A549 (cell line): ENCODE measurements at places on chromosomes 1 and 21. TPM values are rescaled to one million over a fixed set of nuclear protein-coding genes. Genes with fewer than 3 reads are reported as not detected.
A peak's percentile ranks its signal among the peaks of the same experiment; 100 is the strongest.

SV2A gene
- 0.07 to 0.13 TPM (median 0.08 TPM) in 3 replicates for polyA plus RNA-seq

LENEP gene
- polyA plus RNA-seq = not detected in 3 replicates

- DNase-seq = no peak
Measured at GRCh38 chr1:6441586-6441985, 17.0 kb downstream of the ESPN start.

DNA sequence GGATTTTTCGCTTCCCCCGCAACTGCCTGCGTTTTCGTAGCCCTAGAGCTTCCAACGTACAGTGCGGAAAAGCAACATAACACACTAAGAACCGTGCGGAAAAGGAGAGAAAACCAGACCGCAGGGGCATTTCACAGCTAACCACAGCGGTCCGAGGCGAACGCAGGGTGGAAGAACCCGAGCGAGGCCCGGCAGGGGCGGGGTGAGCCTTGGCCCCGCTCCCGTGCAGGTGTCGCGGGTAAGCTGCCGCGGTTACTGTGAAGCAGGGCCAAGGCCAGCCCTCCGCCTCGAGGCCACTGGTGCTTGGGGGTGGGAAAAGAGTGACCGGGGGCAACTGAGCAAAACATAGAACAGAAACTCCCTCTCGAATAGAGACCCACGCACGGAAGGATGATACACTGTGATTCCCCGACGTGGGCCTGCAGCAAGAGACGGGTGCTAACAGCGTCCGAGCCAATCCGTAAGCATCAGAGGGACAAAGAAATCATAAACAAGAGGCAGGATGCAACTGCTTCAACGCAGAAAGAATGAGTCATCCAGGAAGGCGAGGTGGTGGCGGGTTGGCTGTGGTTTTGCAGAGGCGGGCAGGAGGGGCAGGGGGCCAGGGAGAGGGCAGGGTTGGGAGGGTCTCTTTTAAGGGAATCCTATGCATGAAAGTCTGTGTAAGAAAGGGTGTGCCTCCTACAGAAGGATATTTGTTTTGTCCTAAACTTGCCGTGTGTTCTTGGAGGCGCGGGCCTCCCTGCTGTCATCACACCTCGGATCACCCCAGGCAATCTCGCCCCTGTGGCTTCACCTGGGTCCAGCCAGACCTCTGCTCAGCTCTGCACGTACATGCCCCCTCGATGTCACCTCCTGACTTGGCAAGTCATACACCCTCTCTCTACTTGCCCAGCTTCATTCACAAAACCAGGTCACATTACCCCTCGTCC lies 7.3 kb downstream of the GNG4 start:
- DNase-seq = no peak

GRCh38 chr1:212461916-212462660 lies 29.4 kb downstream of the NENF start:
- no peak for DNase-seq

- no peak for DNase-seq
Measured at GRCh38 chr21:17900281-17900989, 81.3 kb upstream of the C21orf91 start.

GRCh38 chr1:51898090-51898734 lies 19.7 kb upstream of the NRDC start:
- DNase-seq = peak; percentile 46

EFNA3 gene
- polyA plus RNA-seq = 2.0 to 3.2 TPM (median 2.7 TPM) in 3 replicates

DNA sequence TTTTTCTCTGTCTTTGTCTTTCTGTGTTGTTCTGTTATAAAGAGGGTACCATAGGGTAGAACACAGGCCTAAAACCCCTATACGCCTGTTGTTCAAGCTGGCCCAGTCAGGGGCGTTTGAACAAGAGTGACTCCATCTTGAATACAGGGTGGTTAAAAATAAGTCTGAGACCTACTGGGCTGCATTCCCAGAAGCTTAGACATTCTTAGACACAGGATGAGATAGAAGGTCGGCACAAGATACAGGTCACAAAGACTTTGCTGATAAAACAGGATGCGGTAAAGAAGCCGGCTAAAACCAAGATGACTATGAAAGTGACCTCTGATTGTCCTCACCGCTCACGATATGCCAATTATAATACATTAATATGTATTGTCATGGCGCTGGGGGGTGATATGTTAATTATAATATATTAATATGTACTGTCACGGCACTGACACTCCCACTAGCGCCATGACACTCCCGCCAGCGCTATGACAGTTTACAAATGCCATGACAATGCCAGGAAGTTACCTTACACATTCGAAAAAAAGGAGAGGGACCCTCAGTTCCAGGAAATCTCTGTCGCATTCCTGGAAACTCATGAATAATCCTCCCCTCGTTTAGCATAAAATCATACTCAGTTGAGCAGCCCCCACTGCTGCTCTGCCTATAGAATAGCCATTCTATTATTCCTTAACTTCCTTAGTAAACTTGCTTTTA lies 58.5 kb upstream of the KLHDC7A start:
- DNase-seq = no peak

AADACL4 gene
- polyA plus RNA-seq = not detected in 3 replicates

DNA sequence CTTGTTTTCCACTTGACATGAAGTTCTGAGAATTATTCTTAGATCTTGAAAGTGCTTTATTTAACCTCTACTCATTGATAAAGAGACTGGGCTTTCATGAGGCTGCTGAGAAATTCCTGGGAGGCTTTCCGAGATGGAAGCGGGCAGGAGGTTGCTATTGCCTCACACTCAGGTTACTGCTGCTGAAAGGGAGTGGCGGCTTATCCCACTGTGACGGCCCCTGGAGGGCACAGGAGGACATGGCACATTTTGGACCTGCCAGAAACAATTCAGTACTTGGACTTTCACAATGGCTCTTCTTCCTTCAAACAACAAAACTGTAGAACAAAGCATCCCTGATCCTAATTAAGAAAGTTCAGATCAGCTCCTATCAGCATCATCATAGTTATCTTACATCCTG lies 16.2 kb upstream of the MARK1 start:
- DNase-seq = no peak

DNA sequence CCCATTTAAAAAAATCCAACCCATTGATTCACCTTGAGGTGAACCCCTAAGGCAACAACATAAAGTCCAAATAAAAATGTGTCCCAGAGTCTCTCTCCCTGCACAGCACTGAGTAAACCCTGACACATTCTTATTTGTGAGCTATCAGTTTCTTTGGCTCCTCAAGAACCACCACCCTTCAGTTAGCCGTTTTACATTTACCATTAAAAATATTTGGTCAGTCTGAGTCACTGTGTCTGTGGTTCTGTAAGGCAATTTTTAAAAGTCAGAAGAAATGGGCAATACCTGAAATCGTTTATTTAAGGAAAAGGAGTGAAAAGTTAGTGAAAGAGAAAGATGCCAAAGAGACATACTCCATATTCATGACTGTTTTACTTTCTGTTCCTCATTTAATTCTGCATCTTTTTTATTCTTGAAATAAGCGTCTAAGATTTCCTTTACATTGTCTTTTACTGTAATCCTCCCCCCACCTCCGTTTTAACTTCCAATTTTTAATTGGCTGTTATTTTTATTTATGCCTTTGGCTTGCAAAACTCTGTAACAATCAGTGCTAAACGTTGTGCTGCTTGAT lies 91.7 kb upstream of the IVNS1ABP start:
- DNase-seq = no peak

DNA sequence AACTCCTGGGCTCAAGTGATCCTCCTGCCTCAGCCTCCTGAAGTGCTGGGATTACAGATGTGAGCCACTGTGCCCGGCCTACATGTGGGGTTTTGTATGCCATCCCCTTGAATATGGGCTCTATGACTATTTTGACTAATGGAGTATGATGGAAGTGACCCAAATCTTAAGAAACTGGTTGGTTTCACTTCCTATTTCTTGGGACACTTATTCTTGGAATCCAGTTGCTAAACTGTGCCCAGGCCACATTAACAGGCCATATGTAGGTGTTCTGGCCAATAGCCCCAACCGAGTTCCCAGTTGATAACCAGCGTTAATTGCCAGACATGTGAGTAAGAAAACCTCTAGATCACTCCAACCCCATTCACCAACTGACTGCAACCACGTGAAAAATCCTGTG lies 36.3 kb upstream of the CLIC4 start:
- no peak for DNase-seq

DIRAS3 gene
- polyA plus RNA-seq = 1.4 to 2.0 TPM (median 1.8 TPM) in 3 replicates

DNA sequence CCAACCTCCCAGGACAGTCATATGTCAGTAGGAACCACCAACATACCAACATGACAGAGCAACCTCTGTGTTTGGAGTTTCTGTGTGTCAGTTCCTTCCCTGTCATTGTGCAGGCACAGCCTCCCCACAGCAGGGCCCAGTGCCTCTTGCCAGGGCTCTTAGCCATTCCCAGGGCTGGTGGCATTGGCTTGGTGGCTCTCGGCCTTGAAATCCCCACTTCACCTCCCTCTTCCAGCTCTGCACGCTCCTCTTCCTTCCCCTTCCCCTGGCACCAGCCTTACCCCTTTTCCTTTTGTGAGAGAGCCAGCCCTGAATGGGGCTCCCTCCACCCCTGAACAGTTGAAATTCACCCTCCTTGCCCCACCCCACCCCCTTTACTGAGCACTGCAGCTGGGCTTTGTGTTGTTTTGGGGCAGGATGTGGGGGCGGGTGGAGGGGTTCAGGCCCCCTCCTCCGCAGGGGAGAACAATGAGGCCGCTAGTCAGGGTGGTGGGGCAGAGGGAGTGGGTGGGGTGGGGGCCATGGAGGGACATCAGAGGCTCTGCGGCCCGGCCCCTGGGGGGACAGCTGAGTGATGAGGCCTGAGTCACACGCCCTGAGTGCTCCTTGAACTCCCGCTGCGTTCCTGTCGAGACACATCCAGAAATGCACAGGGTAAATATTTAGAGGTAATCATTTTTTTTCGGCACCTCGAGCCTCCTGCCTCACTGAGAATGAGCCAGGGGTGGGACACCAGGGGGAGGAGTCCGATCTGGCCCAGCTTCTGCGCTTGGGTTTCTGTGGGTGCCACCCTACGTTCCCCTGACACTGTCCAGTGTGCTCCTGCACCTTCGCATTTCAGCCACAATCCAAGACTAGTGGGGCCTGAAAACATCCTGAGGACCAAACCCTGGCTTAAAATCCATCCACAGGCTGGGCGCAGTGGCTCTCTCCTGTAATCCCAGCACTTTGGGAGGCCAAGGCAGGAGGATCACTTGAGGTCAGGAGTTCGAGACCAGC lies 28.6 kb downstream of the LGR6 start:
- DNase-seq = no peak

USP24 gene
- 13.4 to 17.4 TPM (median 14.7 TPM) in 3 replicates for polyA plus RNA-seq

GRCh38 chr1:185654199-185654951 lies 79.8 kb upstream of the HMCN1 start:
- no peak for DNase-seq

DNA sequence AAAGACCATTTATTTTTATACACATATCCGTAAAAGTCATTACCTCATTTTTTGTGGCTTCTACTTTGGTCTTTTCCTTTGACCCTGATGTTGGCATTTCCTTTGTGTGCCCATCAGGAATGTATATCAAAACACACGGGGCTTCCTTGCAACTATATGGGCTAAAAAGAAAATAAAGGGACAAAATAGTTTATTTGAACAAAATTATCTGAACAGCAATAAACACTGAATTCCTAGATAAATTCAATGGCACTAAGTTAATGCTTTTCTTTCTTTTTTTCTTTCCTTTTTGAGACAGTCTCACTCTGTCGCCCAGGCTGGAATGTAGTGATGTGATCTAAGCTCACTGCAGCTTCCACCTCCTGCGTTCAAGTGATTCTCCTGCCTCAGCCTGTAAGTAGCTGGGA lies 45.2 kb downstream of the EPRS1 start:
- DNase-seq = no peak

DNA sequence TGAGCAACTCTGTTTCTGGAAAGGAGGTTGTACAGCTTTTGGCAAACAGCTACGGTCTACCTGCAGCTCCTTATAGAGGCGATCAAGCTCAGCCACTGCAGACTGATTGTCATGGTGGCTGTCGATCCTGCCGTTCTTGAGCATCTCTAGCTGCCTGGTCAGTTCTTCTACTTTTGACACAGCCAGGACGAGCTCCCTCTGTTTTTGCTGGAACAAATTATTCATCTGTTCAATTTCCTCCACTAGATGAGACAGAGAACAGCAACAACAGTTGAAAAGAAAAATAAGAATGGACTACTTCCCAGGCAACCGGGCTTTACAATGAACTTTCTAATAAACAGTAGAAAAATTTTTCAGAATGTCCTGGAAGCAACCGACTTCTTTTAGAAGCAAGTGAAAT lies 42.5 kb downstream of the TP53BP2 start:
- no peak for DNase-seq

- no peak for DNase-seq
Measured at GRCh38 chr21:15751546-15751945, 21.8 kb downstream of the USP25 start.

ACKR1 gene
- polyA plus RNA-seq = not detected in 3 replicates

GRCh38 chr1:24338447-24338846 lies 19.3 kb downstream of the GRHL3 start:
- DNase-seq = no peak

SPRR2F gene
- polyA plus RNA-seq = not detected in 3 replicates

DNA sequence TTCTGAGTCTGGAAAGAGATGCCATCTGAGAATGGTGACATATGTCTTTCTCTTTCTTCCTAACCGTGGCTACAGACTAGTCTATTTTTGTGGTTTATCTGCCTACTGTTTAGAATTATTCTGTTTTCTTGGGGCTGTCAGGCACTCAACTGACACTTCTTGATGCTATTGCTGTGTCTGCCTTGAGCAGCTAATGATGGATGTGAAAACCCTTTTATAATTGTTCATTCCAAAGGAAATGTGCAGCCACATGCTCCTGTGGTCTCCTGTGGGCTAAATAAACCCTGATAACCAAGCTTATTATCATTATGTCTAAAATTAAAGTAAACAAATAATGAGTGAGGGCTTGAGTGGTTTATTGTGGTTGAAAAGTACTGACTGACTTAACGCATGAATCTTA lies 52.7 kb upstream of the CXADR start:
- no peak for DNase-seq

DNA sequence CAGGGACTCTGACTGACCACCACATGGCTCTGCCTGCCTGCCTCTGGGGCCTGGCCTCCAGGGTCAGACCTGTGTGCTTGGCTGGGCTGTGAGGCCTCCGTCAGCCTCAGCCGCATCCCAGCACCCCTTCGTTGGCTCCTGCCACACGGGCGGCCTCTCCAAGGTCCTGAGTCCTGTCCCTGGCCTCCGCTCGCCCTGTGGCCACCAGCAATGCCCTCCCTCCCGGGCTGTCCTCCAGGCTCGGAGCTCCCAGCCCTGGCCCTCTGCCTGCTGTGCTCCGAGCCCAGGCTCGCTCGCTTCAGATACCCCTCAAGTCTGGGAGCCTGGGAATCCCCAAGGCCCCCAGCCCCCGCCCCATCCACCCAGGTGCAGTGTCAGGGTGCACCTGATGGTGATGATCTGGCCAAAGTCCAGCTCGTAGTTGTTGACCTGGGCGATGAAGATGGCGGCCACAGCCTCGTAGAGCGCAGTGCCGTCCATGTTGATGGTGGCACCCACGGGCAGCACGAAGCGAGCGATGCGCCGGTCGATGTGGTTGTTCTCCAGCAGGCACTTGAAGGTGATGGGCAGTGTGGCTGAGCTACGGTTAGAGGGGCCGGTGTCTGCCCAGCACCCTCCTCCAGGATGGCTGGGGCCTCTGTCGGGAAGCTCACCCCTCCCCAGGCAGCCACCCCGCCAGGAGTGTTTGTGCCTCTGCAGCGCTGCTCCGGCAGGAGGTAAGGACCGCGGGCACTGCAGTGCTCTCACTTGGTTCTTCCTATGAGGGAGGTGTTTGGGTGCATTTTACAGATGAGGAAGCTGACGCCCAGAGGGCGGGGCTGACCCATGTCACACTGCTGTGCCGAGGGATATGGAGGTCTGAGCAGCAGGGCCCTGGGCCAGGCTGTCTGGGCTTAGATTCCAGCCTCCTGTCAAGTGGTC lies 28.5 kb downstream of the PODN start:
- DNase-seq = no peak

FCGR3A gene
- polyA plus RNA-seq = not detected in 3 replicates
